Upper lobe of right lung (tissue), 1 donor: ENCODE measurements at places on chromosomes 4 and X.

GRCh38 chr4:99248714-99249113 lies 29.7 kb upstream of the ADH6 start:
- H3K4me1 ChIP-seq = no peaks in the 10 kb centered on the region
- H3K27ac ChIP-seq = no peak overlapping the region
- no peak overlapping the region for H3K4me3 ChIP-seq
- H3K36me3 ChIP-seq = no peaks in the 10 kb centered on the region

GRCh38 chr4:152776352-152776751 lies 3.2 kb downstream of the TIGD4 start:
- H3K36me3 ChIP-seq = no peaks in the 10 kb centered on the region
- H3K4me1 ChIP-seq = peaks cover 12% of the 10 kb centered on the region
- no peak overlapping the region for H3K4me3 ChIP-seq
- no peak for DNase-seq

GRCh38 chr4:111943796-111944203 lies 201.5 kb upstream of the FAM241A start:
- no peaks in the 10 kb centered on the region for H3K36me3 ChIP-seq
- no peak overlapping the region for H3K4me3 ChIP-seq
- H3K27me3 ChIP-seq = no peaks in the 10 kb centered on the region
- peak; percentile 61 for DNase-seq

- H3K4me1 ChIP-seq = no peaks in the 10 kb centered on the region
- no peaks in the 10 kb centered on the region for H3K27me3 ChIP-seq
- H3K36me3 ChIP-seq = no peaks in the 10 kb centered on the region
- no peak overlapping the region for H3K27ac ChIP-seq
Measured at GRCh38 chr4:12211636-12212035, 782.9 kb upstream of the HS3ST1 start.

DNA sequence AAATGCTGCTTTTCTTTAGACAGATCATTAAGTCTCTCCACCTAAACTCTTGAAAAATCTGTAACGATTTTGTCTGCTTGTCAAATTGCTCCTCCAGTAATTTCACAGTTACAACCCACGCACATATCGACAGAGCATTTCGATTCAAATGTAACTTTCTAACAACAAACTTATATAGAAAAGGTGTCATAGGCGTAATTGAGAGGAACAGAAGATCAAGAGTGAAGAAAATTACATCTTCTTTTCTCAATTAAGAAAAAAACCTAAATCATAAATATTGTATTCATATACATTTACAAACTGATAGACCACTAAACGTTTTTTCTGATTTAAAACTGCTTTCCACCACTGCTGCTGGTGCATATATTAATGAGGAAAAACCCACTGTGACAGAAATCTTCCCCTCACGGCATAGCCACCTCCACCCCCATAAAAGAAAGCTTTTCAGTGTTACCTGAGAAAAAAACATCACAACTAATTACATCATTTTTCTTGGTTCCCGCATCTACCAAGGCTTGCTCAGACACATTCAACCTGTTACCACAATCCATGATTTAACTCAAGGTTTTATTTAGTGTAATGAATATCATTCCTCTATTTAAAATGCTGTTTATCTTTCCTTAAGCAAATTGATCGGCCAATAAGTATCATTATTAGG lies 1.9 kb downstream of the GPM6A start:
- no peaks in the 10 kb centered on the region for H3K4me1 ChIP-seq
- H3K36me3 ChIP-seq = no peaks in the 10 kb centered on the region
- H3K27ac ChIP-seq = no peak overlapping the region
- H3K27me3 ChIP-seq = no peaks in the 10 kb centered on the region
- no peak for DNase-seq
- H3K4me3 ChIP-seq = no peak overlapping the region

DNA sequence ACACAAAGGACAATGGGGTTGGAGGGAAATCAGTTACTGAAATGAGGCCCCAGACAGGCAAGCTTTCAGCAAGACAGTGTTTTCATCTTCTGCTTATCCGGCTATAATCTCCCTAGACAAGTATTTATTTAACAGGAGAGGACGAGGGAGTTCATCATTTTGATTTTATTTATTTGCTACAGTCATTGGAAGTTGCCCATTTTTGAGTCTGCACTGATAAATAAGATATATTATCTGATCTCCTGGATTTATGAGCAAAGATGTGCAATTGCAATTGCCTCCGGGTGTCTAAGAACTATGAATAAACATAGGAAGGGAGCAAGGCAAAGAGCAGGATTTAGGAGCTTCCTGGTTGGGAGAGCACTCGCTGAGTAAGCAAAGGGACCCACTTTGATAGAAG lies 263.2 kb upstream of the EDA2R start:
- DNase-seq = no peak
- no peaks in the 10 kb centered on the region for H3K27me3 ChIP-seq
- H3K4me1 ChIP-seq = no peaks in the 10 kb centered on the region
- no peak overlapping the region for H3K4me3 ChIP-seq

DNA sequence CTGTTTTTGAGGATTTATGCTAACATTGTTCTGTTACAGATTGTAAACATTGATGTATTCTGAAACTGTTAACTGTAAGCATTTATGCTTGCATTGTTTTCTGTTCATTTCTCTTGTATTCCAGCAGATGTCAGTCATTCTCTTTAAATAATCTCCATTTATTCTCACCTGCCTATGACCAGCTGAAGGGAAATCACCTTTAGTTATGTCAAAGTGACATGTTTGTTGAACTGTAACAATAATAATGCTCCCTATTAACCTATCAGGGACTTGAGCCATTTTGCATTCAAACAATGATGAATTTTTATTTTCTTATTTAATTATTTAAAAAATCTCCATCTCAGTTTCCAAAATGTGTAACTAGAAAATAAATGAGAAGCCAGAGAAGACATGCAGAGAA lies 58.0 kb downstream of the SPCS3 start:
- H3K27ac ChIP-seq = no peak overlapping the region
- no peaks in the 10 kb centered on the region for H3K27me3 ChIP-seq
- no peaks in the 10 kb centered on the region for H3K36me3 ChIP-seq
- no peaks in the 10 kb centered on the region for H3K4me1 ChIP-seq
- H3K4me3 ChIP-seq = no peak overlapping the region

GRCh38 chrX:140298960-140299825 lies 205.7 kb downstream of the SOX3 start:
- H3K4me1 ChIP-seq = no peaks in the 10 kb centered on the region
- no peak overlapping the region for H3K4me3 ChIP-seq
- no peaks in the 10 kb centered on the region for H3K36me3 ChIP-seq
- H3K27ac ChIP-seq = no peak overlapping the region
- H3K27me3 ChIP-seq = no peaks in the 10 kb centered on the region

DNA sequence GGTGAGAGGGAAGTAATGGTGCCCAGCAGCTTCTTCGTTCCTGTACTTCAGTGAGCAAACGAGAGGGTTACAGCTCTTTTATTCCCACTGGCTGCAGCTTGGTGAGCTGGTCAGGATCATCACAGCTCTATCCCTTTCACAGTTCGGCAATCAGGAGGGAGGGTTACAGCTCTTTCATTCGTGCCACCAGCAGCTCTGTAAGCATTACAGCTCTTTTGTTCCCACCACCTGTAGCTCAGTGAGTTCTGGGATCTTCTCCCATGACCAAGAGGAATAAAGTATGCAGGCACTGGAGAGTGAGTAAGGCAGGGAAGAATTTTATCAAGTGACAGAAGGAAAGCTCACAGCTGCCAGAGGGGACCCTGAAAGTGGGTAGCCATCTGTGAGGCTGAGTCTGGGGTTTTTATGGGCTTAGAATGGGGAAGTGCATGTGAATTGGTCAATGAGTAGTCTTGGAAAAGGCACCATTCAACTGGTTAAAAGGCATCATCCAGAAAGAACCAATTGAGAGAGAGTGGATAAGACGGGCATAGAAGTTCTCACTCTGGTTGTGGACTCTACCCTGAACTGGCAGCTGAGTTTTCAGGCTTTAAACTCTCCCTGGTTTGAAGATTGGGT lies 123.7 kb downstream of the COX18 start:
- no peaks in the 10 kb centered on the region for H3K36me3 ChIP-seq
- H3K27ac ChIP-seq = no peak overlapping the region
- no peaks in the 10 kb centered on the region for H3K27me3 ChIP-seq

- H3K27ac ChIP-seq = no peak overlapping the region
- peak; percentile 38 for DNase-seq
- no peaks in the 10 kb centered on the region for H3K4me1 ChIP-seq
- H3K36me3 ChIP-seq = peaks cover 71% of the 10 kb centered on the region
Measured at GRCh38 chr4:3420956-3421355, 20.8 kb upstream of the HGFAC start.

- H3K27ac ChIP-seq = no peak overlapping the region
- H3K36me3 ChIP-seq = no peaks in the 10 kb centered on the region
- no peak for DNase-seq
- H3K4me3 ChIP-seq = no peak overlapping the region
- no peaks in the 10 kb centered on the region for H3K4me1 ChIP-seq
Measured at GRCh38 chr4:149830823-149831222, 15.2 kb upstream of the IQCM start.

DNA sequence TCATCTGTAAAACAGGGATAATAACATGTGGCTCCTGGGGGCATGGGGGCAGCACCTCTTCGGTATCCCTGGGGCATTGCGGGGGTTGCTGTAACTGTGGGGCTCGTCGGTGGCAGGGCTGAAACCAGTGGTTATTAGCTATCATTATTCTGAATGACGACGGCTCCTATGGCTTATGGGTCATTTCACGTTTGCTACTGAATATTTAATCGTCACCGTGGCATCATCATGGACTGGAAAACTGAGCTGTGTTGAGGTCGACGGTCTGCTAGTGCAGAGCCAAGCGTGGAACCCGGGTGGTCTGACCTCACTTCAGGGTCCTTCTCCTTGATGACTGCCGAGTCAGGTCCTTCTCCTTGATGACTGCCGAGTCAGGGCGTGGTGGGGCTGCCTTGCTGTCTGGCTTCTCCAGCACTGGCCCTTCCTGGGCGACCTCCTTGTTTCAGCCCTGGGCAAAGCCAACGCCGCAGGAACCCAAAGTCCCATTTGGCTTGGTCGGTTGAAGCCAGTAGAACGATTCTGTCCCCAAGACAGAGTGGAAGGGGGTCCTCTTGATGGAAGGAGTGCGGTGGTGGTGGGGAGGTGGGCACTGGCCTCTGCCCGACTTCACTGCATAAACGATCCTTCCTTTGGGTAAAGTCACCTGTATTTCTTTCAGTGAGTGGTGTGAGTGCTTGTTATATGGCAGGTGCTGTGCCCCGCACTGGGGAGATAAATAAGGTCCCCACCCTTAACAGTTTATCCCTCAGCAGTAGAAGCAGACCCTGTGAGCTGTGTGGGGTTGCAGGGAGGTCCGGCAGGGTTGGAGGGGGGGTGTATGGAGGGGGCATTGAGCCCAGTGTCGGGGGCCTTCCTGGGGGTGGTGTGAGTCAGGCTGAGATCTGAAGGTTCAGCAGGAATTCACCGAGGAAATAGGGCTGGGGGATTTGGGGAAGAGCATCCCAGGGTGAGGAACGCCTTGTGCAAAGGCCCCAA lies 40.8 kb downstream of the PSAPL1 start:
- no peaks in the 10 kb centered on the region for H3K36me3 ChIP-seq
- H3K4me3 ChIP-seq = no peak overlapping the region
- H3K27me3 ChIP-seq = no peaks in the 10 kb centered on the region

DNA sequence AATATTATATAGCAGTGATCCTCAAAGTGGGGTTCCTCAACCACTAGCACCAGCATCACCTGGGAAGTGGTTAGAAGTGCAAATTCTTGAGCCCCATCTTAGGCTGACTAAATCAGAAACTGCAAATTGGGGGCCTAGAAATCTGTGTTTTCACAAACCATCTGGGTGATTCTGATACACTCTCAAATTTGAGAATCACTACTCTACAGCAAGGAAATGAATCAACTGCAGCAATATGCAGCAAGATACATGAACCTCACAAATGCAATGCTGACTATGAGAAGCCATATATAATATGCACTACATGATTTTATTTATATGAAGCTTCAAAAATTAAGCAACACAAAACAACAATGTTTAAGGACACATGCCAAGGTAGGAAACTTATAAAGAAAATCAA lies 36.2 kb upstream of the IRS4 start:
- no peak overlapping the region for H3K27ac ChIP-seq
- no peaks in the 10 kb centered on the region for H3K4me1 ChIP-seq
- H3K36me3 ChIP-seq = no peaks in the 10 kb centered on the region
- no peak for DNase-seq
- no peaks in the 10 kb centered on the region for H3K27me3 ChIP-seq

DNA sequence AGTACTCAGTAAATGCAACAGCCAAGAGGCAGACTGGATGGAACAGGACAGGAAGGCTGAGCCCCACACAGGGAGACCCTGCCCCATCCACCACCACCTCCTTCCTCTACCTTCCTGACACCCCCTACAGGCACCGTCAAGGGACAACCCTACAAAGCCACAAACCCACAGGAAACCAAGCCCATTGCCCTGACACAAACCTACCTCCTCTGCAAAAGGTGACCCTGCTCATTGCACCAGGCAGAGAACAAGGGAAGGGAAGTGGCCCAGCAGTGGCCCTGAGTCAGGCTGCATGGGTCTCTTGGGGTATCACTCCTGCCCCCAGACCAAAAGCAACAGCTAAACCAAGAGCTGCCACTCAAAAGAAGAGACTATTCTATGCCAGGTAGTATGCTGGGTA lies 21.0 kb downstream of the JAKMIP1 start:
- no peak overlapping the region for H3K4me3 ChIP-seq
- H3K27me3 ChIP-seq = no peaks in the 10 kb centered on the region
- no peaks in the 10 kb centered on the region for H3K36me3 ChIP-seq

- H3K4me3 ChIP-seq = no peak overlapping the region
- H3K27me3 ChIP-seq = no peaks in the 10 kb centered on the region
Measured at GRCh38 chr4:152983774-152984411, 47.8 kb downstream of the FHDC1 start.

- H3K36me3 ChIP-seq = no peaks in the 10 kb centered on the region
- H3K27ac ChIP-seq = no peak overlapping the region
- no peak for DNase-seq
Measured at GRCh38 chr4:118997601-118998000, 108.9 kb downstream of the SYNPO2 start.

GRCh38 chrX:21153503-21153902 lies 220.7 kb upstream of the CNKSR2 start:
- no peak for DNase-seq
- H3K27me3 ChIP-seq = no peaks in the 10 kb centered on the region

DNA sequence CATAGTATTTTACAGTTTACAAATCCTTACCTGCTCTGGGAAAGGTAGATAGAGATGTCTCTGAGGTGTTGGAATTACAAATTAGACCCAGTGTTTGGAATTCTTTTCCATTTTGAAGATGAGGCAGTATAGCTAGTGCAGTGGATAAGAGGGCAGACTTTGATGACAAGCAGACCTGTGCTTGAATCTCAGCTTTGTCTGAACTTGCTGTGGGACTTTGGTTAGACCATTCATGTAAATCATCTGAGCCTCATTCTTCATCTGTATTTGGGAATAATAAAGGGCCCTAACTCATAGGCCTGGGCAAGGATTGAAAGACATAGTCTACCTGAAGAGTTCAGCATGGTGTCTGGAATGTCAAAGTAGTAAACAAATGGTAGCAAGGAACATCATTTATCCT lies 77.2 kb upstream of the BOD1L1 start:
- no peak overlapping the region for H3K27ac ChIP-seq
- no peaks in the 10 kb centered on the region for H3K27me3 ChIP-seq
- no peak for DNase-seq
